ENCODE measurements at places on chromosomes 7 and 10.

DNA sequence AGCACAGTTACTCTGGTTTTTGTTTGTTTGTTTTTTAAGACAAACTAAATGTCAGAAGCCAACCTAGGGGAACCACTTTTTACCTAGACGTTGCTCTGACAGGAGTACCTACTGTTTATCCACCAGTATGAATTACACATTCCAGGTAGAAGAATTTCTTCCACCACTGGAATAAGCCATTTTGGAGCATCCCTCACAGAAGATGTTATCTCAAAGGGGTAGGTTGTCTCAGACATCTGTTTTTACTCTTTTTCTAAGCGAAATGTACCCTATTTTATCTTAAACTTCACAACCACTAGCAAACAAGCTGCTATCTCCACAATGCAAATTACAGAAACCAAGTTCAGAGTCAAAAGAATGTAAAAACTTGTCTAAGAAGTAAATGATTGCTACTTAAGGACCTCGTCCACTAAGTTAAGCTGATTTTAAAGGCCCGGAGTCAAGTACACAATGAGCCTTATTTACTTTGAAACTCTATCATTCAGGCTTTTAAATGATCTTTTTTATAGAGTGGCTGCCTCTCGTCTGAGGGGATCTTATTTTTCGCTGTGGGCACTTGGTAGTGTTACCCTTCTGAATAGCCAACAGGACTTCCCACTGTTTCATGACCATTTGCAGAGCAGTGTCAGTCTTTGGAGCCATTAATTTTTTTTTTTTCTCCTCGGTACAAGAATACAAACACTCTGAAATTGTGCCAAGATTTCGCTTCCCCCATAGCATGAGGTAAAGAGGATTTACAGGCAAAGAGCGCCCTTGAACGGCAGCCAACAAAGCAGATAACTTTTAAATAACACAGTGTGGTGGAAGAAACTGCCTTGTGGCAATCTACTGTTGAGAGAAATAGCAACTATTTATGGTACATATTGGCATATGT is 15.7 kb upstream of the ARMC3 start:
- no peak for DNase-seq

GRCh38 chr10:5268234-5268633 is 71.6 kb downstream of the AKR1C4 start:
- no peak for DNase-seq

DNA sequence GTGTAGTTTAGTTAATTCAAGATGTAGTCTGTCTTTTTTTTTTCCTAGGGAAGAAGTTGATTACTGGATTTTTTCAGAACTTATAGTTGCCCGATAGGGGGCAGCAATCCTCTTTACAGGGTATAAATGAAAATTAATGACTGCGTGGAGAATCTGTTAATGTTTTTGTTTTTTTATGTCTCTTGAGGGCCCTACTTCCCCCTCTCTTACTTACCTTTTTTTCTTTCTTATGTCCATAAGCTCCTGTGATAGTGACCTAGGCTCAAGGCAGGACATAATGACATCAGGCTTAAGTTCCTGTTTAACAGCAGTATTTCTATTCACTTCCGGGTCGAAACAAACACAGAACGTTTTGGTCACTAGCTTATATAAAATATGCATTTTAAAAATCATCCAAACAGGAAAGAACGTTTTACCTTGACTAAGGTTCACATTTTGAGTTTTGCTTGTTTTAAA is 18.8 kb downstream of the CDC123 start:
- peak; percentile 57 for DNase-seq

DNA sequence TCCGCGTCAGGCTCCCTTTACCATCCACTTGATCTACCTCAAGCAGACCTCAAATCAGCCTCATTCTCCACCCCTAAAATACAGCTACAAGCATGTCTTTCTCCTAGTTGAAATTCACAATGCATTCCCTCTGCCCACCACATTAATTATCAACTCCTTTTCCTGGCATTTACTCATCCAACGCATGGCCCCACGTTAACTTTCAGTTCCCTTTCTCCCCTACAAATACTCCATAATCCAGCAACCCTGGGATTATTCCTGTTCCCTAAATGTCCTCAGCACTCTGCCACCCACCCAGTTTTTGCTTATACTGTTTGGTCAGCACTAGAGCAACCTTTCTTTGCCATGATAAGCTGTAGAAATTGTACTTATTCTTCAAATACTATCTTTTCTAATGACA is 5.7 kb upstream of the VIM start:
- no peak for DNase-seq

DNA sequence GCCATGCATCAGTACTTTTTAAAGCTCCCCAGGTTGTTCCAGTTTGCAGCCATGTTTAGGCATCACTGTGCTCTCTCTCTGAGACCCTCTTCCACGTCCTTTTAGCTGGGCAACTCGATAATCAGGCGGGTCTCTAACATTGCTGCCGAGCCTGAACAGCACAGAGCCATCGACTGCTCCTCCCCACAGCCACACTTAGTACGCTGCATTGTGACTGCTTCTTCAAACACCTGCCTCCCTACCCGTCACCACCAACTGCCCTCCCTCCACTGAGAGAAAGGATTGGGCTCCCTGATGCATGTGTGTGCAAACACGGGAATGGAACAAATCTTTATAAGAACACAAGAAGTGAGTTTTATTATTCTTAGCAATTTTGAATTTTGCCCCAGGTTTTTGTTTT is 11.4 kb upstream of the TACR2 start:
- no peak for DNase-seq

DNA sequence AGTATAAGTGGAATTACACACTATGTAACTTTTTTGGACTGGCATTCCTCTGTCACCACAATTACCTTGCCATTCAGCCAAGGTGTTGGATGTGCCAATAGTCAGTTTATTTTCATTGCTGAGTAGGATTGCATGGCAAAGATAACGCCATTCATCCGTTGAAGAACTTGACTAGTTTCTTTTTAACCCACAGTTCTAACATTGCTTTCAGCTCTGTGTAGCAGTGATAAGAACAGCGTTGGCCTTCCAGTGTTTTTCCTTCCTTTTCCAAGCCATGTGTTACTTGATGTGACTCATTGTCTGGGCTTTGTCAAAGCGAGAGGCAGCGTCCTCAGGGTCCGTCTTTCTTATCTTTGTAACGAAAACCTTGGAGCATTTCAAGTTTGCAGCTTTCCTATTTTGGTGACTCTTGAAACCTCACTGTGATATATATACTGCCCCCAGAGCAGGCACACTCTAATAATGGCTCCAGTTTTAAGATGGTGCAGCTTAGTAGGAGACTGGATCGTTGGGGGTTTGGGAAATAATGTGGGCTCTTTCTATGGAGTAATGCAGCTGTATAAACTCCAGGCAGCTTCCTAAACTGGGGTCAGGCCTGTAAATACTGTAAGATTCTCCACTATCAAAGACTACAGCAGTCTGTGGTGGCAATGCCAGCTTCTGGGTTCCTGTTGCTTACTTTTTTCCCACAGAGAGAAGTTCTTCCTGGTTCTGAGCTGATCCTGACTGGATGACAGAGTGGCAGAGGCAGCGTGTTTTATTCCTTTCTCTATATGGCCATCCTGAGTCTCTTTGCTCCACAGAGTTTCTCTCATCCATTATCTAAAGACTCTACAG is 41.7 kb downstream of the AKR1E2 start:
- no peak for DNase-seq

GRCh38 chr7:143492043-143492471 is 14.4 kb downstream of the TAS2R41 start:
- DNase-seq: peak; percentile 10

GRCh38 chr10:93461109-93461806 is 20.9 kb downstream of the MYOF start:
- DNase-seq: no peak

- DNase-seq: no peak
These were observed 26.7 kb downstream of the FRMD4A start for GRCh38 chr10:14304046-14304445.

- no peak for DNase-seq
These were observed 67.9 kb downstream of the CDK1 start for GRCh38 chr10:60846173-60846572.

GRCh38 chr7:89771003-89771636 is 383.1 kb upstream of the STEAP1 start:
- DNase-seq: no peak

GRCh38 chr7:24970676-24971075 is 9.3 kb downstream of the OSBPL3 start:
- DNase-seq: no peak

Measured in CD4-positive, alpha-beta T cell treated with Interleukin-15 for 4 hours (primary cell).